Stimulated activated CD4-positive, alpha-beta T cell treated with anti-CD3 and anti-CD28 coated beads, TNF-alpha, amount 100 ng/mL, for 48 hours (primary cell): ENCODE measurements at places on chromosomes 13 and 19.

DNA sequence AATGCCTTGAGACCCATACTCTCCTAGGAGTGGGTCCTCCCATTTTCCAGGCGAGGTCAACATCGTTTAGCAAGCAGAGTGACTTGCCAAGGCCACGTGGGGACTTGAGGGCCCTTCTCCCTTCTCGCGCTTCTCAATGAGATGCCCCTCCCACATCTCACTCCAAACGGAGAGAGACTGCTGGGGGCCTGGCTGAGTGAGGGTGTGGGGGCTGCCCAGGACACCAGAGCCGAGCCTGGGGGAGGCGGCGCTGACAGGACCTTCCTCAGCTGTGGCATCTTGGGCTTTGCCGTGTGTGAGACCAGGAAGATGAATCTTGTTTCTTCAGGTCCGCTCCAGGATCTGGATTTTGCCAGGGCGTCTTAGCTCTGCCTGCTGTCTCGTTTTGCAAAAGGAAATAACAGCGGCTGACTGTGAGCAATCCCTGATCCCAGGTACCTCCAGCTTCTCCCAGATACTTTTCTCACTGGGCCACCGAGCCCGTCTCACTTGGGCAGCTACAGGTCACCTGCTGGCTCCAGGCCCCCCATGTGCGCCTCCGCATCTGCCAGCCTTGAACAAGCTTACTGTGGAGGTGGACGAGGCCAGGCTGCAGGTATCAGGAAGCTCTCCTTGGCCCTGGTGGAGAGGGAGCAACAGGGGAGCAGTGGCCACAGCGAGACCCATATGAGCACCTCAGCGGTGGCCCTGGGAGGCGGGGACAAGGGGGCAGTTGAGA lies 6.0 kb downstream of the COX6B2 start:
- DNase-seq = no peak

DNA sequence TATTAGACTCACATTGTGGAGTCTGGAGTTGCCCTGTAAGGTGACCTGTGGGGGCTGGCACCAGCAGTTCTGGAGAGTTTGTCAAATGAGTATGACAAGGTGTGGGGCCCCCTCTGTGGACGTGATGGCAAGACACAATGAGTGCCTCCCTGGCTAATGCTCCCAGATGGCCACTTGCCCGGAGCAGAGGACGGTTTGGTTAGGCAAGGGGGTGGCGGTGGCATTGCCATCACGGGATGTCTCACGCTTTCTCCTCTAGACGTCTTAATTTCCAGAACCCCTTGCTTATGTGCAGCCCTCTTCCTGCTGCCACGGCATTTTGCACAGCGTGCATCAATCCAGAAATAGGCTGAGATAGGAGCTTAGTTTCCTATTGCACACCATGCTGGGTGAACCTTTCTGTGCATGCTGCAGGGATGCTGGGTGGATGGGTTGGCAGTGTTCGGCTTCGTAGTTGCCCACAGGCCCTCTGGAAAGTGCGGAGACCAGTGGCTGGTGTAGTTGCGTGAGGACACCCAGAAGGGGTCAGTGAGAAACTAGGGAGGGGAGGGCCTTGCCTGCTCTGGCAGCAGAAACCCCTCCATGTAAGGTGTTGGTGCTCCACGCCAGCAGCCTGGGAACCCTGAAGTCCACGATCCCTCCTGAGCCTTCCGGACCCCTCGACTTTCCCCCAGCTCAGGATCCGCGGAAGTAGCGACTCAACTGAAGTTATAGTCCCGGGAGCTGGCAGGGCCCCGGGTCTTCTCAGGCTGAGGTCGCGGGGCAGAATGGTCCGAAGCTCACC lies 18.1 kb upstream of the LRP3 start:
- no peak for DNase-seq

DNA sequence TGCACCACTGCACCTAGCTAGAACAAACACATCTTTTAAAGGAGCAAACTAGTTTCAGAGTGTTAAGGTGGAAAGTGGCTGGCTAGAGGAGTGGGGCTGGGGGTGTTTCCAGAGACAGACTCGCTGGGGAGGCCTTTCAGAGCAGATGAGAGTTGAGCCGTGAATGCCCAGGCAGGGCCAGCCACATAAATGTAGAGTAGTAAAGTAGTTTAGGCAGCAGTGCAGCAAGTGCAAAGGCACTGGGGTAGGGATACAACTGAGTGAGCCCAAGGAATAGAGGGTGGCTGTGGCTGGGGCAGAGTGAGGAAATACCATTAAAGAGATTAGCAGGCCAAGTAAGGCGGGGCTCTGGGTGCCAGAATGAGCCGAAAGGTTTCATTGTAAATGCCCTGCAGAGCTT lies 72.0 kb downstream of the ALOX5AP start:
- no peak for DNase-seq

- peak; percentile 60 for DNase-seq
These were observed 17.2 kb downstream of the PKN1 start for GRCh38 chr19:14450168-14450874.

DNA sequence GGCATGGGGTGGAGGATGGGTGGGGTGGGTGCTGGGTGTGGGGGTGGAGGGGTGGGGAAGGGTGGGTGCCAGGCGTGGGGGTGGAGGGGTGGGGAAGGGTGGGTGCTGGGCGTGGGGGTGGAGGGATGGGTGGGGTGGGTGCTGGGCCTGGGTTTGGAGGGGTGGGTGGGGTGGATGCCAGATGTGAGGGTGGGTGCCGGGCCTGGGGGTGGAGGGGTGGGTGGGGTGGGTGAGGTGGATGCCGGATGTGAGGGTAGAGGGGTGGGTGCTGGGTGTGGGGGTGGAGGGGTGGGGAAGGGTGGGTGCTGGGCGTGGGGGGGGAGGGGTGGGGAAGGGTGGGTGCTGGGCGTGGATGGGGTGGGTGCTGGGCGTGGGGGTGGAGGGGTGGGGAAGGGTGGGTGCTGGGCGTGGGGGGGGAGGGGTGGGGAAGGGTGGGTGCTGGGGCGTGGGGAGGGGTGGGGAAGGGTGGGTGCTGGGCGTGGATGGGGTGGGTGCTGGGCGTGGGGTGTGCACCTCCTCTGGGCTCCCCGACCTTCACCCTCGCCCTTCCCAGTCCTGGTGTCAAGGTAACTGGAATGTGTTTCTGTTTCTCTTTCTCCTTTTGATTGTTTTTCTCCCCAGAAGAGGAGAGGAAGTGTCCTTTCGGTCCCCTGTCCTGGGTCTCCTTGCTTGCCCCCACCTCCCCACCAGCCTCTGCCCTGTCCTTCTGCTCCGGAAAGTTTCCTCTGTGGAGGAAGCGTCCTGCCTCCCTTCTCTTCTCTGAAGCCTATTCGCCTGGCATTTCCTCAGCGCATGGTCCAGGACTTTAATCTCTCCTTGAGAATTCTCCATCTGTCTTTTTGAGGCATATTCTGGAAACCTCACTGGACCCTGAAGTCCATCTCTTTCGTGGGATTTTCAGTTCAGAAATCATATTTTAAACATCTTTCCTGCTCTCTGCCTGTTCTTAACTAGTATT lies 22.9 kb upstream of the CFAP97D2 start:
- no peak for DNase-seq

DNA sequence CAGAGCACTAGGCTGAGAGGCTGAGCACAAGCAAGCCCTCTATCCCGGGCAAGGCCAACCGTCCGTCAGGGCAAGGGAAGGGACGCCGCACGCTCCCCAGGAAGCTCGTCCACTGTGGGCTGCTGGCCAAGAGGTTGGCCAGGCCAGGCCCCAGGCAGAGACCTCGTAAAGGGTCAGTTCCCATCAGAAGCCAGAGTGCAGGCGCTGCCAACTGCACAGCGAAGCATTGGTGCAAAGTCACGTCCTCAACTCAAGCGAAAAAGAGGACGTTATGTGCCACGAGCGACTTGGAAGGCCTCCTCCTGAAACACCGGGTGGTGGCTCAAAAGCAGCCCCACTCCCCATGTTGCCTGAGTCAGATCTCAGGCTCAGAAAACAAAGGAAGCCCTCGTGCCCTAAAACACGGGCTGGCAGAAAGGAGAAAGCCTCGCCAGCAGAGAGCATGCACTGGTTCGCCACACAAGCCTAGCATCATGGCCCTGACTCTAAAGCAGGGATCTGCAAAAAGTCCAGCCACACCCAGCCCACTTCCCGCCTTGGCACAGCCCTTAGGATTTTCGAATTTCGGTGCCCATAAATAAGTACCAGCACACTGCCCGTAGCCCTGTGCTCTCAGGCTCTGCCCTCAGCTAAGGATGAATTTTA lies 4.7 kb downstream of the AKAP8 start:
- no peak for DNase-seq

DNA sequence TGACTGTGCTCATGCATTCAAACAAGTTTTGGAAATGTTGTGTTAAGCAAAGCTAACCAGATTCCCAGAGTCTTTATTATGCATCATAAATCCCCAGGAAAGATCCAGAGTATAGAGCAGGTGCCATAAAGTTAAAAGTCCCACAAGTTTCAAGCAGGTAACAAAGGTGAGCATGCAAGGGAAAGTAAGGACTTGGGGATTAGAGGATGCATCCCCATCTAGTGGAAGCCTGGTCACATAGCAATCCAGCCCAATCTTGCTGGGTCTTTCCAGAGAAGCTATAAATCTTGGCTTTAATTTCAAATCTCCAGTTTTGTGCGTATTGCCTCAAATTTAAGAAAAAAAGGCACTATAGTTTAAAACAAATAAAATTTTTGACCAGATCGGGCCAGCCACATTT lies 72.7 kb downstream of the ZNF254 start:
- no peak for DNase-seq

DNA sequence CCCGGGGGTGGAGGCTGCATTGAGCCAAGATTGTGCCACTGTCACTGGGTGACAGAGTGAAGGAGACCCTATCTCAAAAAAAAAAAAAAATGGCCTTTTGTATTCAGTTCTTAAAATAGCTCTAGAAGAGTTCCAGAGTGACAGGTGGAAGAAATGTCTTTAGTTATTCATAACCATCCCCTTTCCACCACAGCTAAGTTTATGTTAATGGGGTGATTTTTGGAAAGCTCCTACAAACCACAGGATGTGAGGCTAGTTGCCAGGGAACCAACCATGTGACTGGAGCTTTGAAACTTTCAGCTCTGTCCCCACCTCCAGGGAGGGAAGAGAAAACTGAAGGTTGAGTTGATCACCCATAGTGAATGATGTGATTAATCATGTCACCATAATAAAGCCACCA lies 6.9 kb downstream of the ZNF490 start:
- DNase-seq = peak; percentile 51

- DNase-seq = no peak
These were observed 16.8 kb downstream of the NFIC start for GRCh38 chr19:3383121-3383722.

GRCh38 chr13:98690348-98691022 lies 62.0 kb downstream of the SLC15A1 start:
- DNase-seq = no peak

DNA sequence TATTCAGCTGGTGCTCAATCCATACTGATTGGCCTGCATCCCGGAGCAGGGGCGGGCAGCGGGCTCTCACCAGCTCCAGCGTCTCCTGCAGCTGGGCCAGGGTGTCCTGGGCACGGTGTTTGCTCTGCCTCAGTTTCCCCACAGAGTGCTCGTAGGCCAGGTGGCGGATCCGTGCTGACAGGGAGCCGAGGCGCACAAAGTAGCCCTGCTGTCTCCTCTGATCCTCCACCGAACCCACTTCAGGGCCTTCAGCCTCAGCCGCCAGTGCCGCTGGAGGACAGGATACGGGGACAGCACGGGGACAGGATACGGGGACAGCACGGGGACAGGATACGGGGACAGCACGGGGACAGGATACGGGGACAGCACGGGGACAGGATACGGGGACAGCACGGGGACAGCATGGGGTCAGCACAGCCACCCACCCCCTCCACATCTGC lies 7.3 kb upstream of the PLIN4 start:
- no peak for DNase-seq

DNA sequence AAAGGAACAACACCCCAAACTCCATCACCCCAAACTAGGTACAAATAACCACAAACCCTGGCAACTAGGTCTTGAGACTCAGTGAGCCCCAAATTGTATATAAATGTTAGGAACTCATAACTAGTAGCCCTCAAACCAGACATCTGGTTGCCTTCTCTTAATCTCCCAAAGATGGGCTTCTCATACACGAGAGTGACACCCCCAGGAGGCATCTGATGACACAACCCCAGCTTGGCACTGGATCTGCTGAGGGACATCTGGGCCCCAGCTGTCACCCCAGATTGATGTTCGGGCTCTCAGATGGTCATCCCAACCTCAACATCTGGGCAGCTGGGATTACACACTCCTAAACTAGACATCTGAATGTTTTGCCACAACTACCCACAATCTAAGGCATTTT lies 14.8 kb downstream of the RABAC1 start:
- DNase-seq = no peak

DNA sequence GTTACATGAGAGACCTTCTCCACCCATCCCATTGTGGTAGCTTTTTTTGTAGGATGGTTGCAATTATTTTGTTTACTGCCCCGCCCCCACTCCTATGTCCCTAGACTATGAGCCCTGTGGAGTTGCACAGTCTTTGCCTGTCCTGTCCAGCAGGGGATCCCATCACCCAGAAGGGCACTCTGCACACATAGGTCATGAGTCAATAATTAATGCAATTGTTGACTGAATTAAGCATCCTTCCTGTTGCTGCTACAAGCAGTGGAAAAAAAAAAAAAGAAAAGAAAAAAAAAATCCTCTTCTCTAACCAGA lies 14.2 kb downstream of the C19orf81 start:
- DNase-seq = no peak

GRCh38 chr13:30394751-30395191 lies 27.5 kb upstream of the UBE2L5 start:
- DNase-seq = no peak

DNA sequence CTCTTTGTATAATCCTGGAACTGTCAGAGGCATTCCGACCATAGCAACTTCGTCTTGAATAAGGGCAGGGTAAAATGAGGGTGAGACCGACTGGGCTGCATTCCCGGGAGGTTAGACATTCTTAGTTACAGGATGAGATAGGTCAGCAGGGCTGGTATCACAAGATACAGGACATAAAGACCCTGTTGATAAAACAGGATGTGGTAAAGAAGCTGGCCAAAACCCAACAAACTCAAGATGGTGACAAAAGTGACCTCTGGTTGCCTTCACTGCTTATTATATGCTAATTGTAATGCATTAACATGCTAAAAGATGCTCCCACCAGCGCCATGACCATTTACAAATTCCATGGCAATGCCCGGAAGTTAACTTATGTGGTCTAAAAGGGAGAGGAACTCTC lies 27.7 kb upstream of the MBNL2 start:
- DNase-seq = no peak

GRCh38 chr19:8209462-8210378 lies 550 bp downstream of the CERS4 start:
- DNase-seq = peak; percentile 37

DNA sequence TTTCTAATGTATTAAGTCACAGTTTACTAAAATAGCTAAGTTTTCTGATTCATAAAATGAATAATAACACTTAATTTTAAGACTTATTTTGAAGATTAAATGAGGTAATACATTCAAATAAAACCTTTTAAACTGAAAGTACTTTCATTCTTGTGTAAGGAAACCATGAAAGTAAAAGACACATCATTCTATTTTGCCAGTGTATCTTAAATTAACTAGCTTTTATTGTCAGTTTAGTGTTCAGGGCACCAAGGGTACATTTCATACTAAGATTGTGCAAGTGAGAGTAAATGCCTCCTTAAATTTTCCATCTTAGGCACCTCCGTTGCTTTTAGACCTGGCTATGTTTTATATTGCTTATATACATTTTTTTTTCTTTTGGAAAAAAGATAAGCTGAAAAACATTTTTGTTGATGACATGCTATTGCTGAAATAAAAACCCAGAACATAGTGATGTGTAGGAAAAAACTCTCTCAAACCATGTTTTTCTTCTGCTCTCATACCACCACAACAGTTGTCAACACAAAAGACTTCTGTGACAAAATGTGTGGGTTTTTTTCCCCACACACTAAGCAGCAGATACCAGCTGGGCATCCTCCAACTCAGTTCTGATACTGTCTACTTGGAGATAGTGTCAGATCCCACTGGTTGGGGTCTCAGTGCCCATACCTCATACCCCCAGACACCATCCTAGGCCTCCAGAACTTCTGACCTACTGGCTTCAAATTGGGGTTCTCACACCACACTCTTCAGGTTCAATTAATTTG lies 30.7 kb upstream of the LPAR6 start:
- no peak for DNase-seq
